ENCODE measurements at places on chromosomes 5 and 9.
A peak's percentile ranks its signal among the peaks of the same experiment; 100 is the strongest.

- DNase-seq = no peak
These were observed 22.3 kb downstream of the CNOT6 start for GRCh38 chr5:180516440-180516839.

- no peak for DNase-seq
These were observed 378.3 kb downstream of the BRINP1 start for GRCh38 chr9:118990949-118991348.

DNA sequence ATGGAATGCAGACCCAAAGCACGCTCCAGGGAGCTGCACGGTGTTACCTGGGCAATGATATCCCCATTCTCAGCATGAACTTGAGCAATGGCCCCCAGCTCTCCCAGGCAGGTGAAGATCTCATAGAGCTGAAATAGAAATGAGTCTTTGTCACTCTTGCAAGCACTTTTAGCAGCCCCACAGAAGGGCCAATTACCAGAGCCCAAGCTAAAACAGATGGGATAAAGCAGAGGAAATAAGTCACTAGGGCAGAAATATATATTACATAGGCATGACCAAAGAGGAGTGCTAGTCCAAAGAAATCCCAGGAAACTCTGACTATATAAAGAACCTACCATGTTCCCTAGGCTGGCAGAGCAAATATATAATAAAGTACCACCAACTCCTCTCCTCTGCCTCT, 97.3 kb downstream of the DPYSL3 start:
- DNase-seq = no peak

GRCh38 chr9:92517046-92517445, 18.7 kb downstream of the ECM2 start:
- no peak for DNase-seq

DNA sequence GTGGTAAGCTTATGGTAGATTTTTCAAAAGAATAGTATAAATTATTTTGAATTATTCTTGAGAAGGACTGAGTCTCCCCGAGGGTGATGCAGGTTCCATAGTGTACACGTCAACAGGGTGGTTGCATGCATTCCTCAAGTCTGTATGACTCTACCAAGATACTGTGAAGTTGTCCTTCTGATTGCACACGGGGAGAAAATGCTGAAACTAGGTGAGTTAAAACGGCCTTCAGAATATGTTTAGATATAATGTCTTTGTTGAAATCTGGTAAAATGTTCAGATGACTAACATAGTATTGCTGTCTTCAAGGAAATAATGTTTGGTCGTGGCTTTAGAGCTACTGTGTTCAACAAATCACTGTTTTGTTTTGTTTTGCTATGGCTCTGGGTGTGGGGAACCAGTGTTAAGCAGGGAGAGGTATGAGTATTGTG, 22.4 kb upstream of the TNFAIP8 start:
- DNase-seq = no peak

GRCh38 chr5:115246361-115246991, 16.2 kb downstream of the PGGT1B start:
- peak; percentile 25 for DNase-seq

DNA sequence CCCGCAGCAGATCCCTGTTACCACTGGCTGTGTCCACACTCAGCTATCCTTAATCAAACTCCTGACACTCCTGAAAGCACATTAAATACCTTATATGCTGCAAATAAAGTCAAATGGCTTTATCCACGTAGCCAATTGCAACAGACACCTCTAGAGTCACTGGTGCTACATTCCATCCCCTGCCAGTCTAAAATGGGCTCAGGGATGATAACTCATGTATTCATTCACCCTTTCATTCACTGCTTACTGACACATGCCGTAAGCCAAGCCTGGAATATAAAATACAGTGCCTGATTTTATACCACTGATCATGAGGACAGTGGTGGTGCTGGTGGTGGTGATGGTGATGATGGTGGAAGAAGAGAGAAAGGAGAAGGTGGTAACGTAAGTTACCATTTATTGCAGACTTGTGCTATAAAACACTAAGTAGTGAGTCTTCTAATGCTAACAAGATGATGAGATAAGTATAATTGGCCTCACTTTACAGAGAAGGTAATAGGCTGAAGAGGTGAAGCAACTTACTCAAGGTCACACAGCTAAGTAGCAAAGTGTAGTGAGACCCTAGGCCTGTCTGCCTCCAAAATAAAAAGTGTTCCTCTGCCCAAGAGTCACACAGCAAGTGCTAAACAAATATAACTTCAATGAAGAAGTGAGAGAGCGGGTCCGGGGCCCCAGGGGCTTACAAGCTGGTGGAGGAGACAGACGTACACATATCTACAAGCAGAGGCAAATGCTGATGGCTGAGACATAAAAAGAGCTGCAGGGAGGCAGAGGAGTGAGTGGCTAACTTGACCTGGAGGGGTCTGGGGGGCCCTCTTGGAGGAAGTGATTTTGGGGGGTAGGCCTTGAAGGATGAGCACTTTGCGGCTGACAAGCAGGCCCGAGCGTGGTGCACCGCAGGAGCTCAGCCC, 1.2 kb downstream of the TTLL11 start:
- no peak for DNase-seq

DNA sequence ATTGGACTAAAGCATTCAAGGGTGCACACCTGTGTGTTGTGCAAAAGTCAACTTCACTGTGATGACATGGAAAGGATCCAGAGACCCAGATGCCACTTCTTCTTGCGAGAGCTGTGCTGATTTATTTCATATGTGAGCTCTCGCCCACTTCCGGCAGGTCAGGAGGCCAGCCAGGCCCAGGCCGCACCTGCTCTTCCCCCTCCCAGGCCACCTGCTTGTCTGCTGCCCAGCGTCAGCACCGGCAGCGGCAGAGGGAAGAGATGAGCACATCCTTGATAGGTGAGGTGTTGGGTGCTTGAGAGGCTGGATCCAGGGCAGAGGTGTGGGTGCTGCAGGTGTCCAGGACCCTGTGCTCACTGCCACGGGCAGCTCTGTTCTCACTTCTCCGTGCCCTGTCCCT, 242.9 kb downstream of the FANCC start:
- DNase-seq = no peak

DNA sequence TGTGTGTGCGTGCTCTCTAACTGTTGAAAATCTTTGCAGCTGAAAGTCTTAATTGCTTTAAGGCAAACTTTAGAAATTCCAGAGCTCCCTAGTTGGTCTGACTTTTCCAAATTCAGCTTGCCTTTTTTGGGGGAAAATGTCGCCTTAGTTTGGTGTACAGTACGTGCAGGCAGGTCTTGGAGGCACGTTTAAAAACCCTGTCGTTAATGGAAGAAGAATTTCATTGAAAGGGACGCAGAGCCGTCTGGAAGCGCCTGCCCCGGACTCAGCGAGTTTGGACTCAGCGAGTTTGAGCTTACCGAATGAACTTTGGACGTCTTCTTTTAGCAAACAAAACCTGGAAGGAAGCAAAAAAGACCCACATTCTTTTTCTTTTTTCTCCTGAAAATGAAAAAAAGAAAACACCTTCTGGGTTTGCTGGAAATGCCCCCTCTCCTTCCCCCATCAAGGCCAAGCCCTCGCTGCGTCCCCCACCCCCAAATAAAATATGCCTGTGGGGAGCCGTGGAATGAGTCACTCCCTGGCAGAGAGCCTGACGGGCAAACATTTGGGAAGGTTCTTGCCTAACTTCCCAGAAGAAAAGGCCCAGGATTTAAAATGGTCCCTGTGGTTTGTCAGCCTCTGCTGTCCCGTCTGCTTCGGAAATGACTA, 1.5 kb downstream of the NEK6 start:
- DNase-seq = peak; percentile 61

DNA sequence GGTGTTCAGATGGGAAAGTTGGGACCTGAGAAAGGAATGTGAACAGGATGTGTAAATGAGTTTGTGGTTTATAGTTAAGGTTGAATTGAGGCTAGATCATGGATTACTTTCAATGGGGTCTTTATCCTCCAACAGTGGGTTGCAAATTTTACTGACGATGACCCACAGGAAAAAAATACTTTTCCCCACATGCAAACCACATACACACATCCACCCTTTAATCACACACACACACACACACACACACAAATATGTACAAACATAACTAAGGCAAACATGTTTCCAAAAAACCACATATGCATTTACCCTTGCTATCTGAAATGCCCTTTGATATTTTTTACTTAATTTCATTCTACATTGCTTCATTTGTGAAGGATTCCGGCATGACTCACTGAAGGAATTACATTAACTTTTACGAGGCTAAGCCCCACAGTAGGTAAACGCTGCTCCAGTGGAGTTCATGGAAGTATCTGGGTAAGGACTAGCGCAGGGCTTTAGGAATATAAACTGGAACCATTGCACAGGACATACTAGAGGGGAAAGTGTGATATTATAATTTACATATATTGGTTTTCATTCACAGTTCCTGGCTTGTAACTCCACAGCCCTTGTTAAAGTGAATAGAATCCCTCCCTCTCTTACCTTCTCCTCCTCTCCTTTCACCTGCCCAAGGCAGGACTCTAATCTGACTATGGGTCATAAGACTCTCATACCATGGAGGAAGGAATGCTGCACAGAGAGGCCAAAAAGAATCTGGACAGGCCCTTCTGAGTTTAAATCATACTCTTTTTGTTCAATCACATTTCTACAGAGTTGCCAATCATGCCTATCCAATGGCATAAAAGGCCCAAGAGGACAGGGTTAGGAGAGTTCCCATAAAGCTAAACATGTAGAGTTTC, 8.5 kb upstream of the SPEF2 start:
- no peak for DNase-seq

- no peak for DNase-seq
These were observed 464.4 kb upstream of the TUSC1 start for GRCh38 chr9:26142631-26143030.

GRCh38 chr9:87836951-87837705, 45.5 kb upstream of the SPATA31E1 start:
- DNase-seq = no peak

DNA sequence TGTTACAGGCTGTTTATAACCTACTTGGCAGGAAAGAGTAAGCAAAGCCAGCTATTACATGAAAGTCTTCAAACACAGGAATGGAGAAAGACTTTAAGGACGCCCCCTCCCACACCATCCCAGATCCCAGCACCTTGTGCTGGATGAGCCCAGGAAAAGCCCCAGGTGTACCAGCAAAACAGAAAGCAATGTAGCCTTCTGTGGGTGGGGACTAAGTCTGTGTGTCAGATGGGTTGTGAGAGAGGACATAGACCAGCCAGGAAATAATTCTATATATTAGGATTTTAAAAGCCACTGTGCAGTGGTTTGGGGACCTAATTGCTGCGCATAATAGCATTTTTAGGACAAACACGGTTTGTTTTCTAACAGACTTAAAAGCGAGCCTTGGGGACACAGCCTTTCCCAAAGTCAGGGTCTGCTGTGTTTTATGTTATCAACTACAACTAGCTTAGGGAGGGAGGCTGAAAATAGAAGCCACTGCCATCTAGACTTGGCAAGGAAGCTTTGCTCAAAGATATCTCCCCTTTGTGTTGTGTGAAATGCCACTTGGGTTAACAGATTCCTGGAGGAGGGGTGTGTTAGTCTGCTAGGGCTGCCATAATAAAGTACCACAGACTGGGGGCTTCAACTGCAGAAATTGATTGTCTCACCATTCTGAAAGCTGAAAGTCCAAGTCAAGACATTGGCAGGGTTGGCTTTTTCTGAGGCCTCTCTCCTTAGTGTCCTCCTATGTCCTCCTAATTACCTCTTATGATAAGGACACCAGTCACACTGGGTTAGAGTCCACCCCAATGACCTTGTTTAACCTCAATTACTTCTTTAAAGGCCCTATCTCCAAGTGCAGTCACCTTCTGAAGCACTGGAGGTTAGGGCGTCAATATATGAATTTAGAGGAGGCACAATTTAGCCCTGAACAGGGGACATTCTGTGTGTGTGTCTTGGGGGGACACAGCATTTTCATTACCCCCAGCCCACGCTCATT, 17.2 kb upstream of the UBE2QL1 start:
- no peak for DNase-seq

- DNase-seq = no peak
These were observed 258.5 kb upstream of the PPP1R2B start for GRCh38 chr5:156591631-156592030.

DNA sequence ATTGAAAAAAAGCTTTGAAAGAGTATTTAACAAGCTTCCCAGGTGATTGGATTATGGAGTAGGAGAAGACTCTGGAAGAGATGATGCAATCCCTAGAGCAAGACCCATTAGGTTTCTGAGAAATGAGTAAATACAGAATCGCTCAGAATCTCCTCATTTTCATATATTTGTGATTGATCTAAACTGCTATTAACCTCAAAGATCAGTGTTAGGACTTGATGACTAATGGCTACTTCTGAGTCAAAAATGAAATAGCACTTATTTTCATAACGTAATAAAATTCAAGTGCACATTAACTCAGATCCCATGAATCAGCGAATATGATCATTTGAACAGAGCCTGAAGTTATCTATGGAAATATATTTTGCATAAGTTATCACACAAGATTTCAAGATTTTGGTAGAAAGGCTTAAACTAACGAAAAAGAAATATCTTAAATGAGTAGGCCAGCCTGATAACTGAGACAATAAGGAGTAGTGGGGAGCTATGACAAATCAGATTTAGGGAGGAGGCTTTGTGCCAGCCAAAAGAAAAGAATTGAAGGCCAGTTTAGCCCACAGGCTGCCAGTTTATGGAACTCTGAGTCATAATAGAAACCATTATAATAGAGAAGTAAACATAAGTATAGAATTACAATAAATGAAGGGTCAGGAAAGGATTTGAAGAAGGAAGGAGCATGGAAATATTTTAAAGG, 106.7 kb upstream of the OSMR start:
- DNase-seq = peak; percentile 42

- DNase-seq = no peak
These were observed 718 bp downstream of the OR5C1 start for GRCh38 chr9:122789256-122790046.
